H7 (cell line): ENCODE measurements at places on chromosomes 11 and 22.

DNA sequence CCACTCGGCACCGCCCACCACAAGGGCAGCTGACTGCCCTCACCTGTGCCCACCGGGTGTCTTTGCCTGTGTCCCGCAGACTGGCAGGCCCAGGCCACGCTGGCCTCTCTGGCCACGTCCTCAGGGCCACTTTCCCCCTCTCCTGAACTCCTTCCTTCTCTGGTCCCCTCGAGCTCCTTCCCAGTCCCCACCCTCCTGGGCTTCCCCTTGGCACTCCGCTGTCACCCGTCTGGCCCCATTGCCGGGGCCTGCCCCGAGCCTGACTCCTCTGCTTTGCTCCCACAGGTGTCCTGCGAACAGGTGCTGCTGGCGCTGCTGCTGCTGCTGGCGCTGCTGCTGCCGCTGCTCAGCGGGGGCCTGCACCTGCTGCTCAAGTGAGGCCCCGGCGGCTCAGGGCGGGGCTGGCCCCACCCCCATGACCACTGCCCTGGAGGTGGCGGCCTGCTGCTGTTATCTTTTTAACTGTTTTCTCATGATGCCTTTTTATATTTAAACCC lies 14.2 kb downstream of the MCAT start:
- peak; percentile 91 for DNase-seq

- no peak for DNase-seq
Measured at GRCh38 chr11:32440312-32440908, 5.1 kb upstream of the WT1 start.

- DNase-seq = peak; percentile 99
Measured at GRCh38 chr11:65859095-65859811, 980 bp upstream of the MUS81 start.

DNA sequence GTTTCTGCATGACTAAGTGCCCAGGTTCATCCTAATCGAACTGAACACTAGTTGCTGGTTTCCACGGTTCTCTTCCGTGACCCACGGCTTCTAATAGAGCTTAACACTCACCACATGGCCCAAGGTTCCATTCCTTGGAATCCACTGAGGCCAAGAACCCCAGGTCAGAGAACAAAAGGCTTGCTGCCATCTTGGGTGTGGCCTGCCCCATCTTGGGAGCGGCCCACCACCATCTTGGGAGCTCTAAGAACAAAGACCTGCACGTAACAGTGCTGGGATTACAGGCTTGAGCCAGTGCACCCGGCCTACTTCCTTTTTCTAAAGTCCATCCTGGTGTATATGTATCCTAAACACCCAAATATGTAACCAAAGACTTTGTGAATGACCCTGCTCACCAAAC lies 68.8 kb downstream of the SLC35F2 start:
- DNase-seq = no peak

DNA sequence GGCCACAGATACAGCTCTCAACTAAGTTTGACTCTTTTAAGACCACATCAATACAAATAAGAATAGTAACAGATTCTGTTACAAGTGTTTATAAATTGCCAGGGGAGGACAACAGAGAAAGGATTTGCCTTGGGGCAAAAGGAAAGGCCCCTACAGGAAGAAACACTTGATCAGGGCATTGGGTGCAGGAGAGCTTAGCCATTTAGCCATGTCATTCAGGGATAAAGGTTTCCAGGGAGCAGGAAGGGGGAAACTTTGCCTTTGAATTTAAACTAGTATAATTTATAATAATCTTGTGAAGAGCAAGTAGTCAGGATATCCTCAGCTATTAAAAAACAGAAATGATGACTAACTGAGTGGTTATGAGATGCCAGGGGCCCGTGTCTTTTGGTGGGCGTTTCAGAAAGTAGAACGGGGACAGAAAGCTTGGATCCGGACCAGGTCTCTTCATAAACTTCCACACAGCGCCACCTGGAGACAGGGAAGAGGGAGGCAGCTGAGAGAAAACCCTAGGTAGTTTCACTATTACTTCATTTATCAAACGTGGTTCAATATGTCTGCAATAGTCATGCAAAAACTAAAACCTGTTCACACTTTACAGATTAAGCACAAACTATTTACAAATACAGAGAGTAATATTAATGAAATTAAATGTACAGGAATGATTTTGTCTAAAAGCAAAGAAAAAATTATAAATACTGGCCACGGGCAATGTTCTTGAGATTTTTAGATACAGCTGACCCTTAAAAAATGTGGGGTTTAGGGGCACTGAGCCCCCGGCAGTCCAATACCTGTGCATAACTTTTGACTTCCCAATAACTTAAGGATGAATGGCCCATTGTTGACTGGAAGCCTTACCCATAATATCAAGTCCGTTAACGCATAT lies 11.0 kb upstream of the SLC5A4 start:
- peak; percentile 82 for DNase-seq

GRCh38 chr11:10490398-10491241 lies 35.6 kb downstream of the AMPD3 start:
- DNase-seq = peak; percentile 47

DNA sequence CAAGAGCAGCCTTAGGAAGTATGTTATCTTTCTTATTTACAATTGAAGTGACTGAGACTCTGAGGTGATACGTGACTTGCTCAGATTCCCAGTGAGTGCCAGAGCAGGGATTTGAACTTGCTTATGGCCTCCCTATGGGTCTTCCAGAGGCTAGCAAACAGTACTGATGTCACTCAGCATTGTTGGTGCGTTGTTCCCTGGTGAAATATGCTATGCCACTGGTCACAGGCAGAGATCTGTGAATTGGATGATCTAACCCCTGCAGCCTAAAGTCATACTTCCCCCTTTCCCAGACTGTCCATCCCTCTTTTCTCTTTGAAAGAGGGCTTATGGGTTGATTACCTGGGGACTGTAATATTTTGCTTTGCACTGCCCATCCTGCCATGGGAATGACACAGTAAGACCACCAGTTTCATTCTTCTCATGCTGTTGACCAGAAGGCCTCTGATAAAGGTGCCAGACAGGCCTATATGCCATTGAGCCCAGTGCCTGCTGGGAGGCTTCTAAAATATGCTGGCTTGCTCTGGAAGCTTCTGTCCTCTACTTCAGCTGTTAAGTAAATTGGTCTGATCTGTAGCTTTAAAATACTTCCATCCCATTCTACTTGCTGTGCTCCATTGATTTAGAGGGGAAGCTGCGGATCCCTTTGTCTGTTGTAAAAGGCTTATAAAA lies 152.2 kb upstream of the E2F8 start:
- no peak for DNase-seq

DNA sequence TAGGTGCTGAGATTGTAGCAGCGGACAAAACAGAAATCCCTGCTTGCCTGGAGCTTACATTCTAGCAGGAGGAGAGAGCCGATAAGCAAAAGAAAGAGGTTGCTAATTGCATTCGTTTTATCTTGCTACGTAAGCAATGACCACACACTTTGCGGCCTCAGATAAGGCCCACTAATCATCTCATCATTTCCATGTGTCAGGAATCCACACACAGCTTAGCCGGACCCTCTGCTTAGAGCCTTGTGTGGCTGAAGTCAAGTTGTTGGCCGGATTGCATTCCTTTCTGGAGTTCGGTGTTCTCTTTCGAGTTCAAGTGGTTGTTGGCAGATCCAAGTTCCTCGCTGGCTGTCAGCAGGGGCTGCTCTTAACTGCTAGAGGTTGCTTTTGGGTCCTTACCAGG lies 101.6 kb downstream of the CHST1 start:
- DNase-seq = no peak

DNA sequence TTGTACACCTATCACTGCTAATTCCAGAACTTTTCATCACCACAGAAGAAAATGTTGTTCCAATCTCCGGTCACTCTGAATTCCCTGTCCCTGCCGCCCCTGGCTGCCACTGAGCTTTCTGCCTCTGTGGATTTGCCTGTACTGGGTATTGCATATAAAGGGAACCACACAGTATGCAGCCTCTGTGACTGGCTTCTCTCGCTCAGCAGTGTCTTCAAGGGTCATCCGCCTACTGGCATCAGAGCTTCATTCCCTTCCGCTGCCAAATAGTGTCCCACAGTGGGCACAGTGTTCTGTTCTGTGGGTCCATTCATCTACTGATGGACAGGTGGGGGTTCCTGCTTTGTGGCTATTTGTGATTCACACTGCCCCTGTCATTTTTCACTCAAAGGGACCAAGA lies 5.3 kb downstream of the DHCR7 start:
- no peak for DNase-seq

DNA sequence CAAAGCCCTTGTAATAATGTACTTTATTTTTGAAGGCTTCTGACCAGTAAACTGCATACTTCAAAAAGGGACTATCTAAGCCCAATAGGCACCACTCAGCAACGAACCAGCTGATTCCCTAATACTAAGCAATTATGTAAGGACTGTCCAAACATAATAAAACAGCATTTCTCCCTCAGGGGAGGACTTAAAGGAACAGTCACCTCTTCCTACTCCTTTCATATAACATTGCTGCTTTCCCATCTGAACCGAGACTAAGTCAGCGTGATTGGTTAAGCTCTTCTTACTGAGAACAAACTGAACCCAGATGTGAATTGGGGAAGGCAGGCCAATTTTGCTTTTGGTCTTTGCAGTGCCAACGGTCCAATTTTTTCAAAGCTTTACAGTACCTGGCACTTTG lies 420.0 kb downstream of the METTL15 start:
- DNase-seq = no peak

DNA sequence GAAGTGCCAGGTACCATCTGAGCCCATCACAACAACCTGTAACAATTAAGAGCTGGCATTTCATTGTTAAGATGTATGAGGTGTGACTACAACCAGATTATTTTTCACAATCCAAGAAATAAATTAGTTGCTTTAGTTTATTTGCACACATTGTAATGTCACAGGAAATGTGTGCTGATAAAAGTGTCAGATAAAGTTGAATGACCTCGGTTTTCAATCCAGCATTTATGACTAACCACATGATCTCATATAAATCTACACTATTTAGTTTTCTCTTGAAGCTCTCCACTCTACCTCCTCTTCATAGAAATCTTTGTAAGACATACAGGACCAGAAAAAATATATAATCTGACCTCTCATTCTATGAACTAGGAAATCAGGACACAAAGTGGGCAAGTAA lies 166.2 kb downstream of the PGR start:
- no peak for DNase-seq

GRCh38 chr11:59208956-59209355 lies 3.8 kb downstream of the MPEG1 start:
- DNase-seq = no peak

GRCh38 chr11:35187996-35188395 lies 49.0 kb downstream of the CD44 start:
- DNase-seq = no peak

- DNase-seq = no peak
Measured at GRCh38 chr22:37430941-37431340, 3.7 kb upstream of the ELFN2 start.

DNA sequence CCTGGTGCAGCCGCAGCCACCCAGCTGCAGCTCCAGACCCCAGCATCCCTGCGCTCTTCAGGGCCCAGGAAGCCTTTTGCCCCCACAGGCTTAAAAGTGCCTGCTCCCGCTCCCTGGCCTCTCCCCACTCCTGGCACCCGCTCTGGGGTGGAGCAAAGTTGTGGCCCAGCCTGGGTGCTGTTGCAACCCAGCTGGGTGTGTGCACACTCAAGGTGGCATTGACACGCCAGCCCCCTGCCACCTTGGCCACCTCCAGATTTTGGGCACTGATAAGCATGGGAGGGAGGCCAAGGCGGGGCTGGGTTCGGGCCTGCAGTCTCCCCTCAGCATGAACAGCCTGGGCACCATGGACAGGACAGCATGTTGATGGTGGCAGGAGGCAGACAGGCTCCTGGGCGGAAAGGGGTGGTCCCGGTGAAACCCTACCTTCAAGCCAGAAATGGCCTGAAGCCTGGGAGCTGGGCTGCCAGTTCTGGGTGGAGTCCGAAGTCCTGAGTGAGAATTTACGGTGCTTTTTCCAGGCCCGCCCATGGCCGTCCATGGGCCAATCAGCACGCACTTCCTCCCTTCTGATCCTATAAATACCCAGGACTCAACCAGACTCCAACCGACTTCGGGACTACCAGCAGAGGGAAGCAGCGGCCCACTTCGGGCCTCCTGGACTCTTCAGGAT lies 23.6 kb upstream of the RNASEH2C start:
- peak; percentile 79 for DNase-seq

DNA sequence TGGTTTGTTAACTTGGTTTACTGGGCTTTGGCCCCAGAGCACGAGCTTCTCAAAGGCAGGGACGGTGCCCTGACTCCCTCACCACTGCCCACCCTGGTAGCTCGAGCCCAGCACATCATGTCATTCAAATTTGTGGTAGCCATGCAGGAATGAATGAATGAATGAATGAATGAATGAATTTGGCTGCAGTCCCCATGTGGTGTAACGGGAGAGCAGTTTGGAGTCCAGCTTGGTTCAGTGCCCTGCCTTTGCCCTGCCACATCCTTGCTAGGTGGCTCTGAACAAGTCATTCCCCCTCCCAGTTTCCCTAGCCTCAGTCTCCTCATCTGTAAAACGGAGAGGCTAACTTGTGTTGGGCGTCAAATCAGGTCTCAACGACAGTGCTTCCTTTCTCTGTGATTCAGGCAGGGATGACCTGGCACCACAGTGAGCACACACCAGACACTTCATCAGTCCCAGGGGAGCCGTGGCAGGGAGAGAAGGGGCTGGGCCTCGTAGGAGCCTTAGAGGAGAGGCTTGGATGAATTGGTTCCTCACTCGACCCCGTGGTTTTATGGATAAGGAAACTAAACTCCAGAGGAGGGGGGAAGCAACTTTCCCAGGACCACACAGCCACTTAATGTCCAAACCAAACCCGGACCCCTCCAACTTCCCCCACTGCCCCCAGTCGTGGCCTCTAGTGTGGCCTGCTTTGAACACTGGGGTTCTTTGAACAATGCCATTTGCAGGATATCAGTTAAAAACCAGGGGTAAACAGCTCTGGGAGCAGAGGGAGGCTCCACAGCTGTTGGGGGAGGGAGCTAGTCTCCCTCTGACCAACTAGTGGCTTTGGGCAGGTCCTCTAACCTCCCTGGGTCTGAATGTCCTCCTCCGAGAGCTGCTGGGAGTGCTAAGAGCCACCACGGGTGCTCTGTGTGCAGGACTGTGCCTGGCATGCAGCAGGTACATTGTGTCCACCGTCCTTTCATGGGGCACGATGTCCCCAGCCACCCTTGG lies 86.2 kb downstream of the CACNA1I start:
- DNase-seq = no peak

- no peak for DNase-seq
Measured at GRCh38 chr11:72576661-72577060, 97.6 kb downstream of the PDE2A start.

- no peak for DNase-seq
Measured at GRCh38 chr11:112811783-112812182, 149.4 kb upstream of the NCAM1 start.

- DNase-seq = no peak
Measured at GRCh38 chr11:40290171-40290631, 1169.3 kb downstream of the LRRC4C start.

DNA sequence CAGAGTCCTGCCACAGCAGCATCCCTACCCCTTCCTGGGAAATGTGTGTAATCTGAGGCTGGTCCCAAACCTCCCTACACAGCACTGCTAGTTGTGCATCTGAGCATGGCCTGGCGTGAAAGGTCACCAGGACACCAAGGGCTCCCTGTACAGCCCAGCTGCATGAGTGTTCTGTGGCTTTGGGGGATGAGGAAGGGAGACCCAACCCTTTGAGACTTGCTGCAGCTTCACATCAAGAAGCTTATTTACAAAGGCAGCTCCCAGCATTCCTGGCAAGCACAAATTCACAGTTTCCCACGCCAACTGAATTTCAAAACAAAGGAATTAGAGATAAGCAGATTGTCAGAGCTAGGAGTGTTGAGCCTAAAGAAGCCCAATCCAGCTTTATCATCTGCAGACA lies 32.2 kb downstream of the CSNK2A3 start:
- DNase-seq = no peak

- DNase-seq = no peak
Measured at GRCh38 chr11:62599901-62600300, 1.8 kb downstream of the MTA2 start.
